ENCODE measurements at places on chromosomes 4 and X.

DNA sequence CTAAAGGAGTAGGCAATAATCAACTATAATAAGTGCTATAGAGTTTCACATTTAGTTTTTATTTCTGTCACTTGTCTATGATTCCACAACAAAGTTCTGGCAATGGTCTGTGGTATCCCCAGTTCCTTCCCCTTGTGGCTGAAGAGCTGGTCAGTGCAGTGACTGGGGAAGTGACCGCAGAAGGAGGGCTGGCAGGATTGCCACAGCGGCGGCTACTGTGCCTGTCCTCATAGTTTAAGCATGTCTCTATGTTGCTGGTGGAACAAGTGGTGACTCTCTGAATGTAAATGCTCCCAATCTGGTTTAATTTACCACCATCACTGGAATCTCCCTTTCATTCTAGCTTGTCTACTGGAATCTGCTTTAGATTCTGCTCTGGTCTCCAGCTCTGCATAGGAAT, 170.6 kb upstream of the GK2 start:
- H3K27me3 ChIP-seq = no peaks in the 10 kb centered on the region
- no peak for DNase-seq
- no peaks in the 10 kb centered on the region for H3K36me3 ChIP-seq
- H3K27ac ChIP-seq = no peak overlapping the region
- H3K4me1 ChIP-seq = no peaks in the 10 kb centered on the region

GRCh38 chrX:136694431-136695087, 46.6 kb downstream of the CD40LG start:
- no peaks in the 10 kb centered on the region for H3K27me3 ChIP-seq
- DNase-seq = no peak
- peak overlapping the region; percentile 6 for H3K27ac ChIP-seq
- no peak overlapping the region for H3K4me3 ChIP-seq
- H3K4me1 ChIP-seq = no peaks in the 10 kb centered on the region

DNA sequence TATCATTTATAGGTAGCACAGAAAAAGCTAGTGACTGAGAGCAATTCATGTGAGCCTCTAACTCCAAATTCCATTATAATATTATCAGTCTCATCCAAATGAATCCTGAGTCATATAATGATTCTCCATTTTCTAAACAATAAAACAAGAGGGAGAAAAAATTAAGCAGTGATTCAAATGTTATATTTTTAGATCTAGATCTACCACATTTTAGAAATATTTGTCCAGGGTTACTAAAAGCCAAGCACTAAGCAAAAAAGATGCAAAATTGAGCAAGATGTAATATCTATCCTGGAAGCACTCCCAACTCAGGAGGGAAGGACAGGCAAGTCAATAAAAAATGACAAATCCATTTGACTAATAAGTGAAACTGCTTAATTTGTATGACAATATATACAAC, 172.8 kb downstream of the FBXW7 start:
- no peak overlapping the region for H3K4me3 ChIP-seq
- no peaks in the 10 kb centered on the region for H3K36me3 ChIP-seq
- no peak for DNase-seq
- H3K4me1 ChIP-seq = no peaks in the 10 kb centered on the region
- H3K27me3 ChIP-seq = no peaks in the 10 kb centered on the region

GRCh38 chrX:118520216-118521206, 24.9 kb downstream of the DOCK11 start:
- no peak overlapping the region for H3K27ac ChIP-seq
- H3K4me3 ChIP-seq = no peak overlapping the region
- H3K27me3 ChIP-seq = no peaks in the 10 kb centered on the region
- DNase-seq = no peak
- H3K4me1 ChIP-seq = no peaks in the 10 kb centered on the region

GRCh38 chrX:318739-319578, at the start of gene GTPBP6:
GTPBP6 (minus strand) TSS chrX:318796; CDS start chrX:318787, 9 bp downstream.
- no peaks in the 10 kb centered on the region for H3K27me3 ChIP-seq
- H3K4me1 ChIP-seq = peaks cover 15% of the 10 kb centered on the region
- DNase-seq = peak; percentile 100
- peak within 1 kb of the TSS; percentile 90 for H3K4me3 ChIP-seq
- peak within 1 kb of the TSS; percentile 98 for H3K27ac ChIP-seq
- no peaks in the 10 kb centered on the region for H3K36me3 ChIP-seq

GRCh38 chrX:134636851-134637250, 21.4 kb downstream of the PLAC1 start:
- DNase-seq = no peak
- H3K4me1 ChIP-seq = no peaks in the 10 kb centered on the region
- no peaks in the 10 kb centered on the region for H3K36me3 ChIP-seq
- H3K27me3 ChIP-seq = peaks cover 7% of the 10 kb centered on the region
- H3K27ac ChIP-seq = no peak overlapping the region

DNA sequence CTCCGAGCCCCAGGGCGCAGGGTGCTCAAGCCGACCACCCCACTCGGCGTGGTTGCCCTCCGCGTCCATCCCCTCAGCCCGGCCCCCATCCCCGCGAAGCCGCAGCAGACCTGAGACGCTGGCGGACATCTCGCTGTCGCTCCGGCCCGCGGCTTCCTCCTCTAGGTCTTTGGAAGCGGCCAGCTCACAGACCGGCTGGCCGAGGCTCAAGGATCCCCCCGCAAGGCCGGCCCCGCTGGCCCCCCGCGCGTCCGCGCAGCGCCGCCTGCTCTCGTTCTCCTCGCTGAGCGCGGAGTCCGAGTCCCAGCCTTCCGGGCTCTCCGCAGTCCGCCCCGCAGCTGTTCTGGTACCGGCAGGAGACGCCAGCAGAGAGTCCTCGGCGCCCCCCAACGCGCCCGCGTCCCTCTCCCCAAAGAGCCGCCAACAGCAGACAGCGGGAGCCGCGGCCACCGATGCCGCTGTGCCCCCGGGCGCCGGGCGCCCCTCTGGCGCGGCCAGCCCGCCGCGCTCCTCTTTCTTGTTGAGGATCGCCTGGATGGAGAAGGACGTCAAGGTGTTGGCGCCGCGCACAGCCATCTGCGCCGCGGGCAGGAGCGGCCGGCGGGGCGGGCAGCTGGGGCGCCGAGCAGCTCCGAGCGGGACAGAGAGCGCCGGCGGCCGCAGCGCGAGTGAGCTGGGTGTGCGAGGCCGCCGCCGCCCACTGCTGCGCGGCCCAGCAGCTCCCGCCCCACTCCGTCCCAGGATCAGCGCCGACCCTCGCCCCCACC, at the start of gene NKX3-2:
NKX3-2 (minus strand) TSS at position 670 of the 767 bp plus-strand sequence; CDS start at position 576, 94 bp downstream.
- no peak within 1 kb of the TSS for H3K4me3 ChIP-seq
- no peaks in the 10 kb centered on the region for H3K4me1 ChIP-seq
- H3K36me3 ChIP-seq = no peaks in the 10 kb centered on the region

DNA sequence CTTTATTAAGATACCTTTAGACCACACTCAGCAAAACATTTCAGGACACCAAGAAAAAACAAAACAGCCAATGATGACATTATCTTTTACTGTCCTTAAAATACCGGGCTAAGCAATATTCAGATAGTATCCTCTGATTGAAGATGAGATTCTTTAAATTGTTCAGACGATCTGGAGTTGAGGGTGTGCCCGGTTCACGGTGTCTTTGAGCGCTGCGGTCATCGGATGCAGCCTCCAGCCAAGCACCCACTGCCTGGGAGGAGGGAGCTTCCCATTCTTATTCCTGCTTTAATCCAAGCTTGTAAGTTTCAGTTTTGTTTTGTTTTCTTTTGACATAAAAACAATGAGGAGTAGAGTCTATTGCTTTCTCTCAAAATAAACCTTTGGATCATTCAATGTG, 14.1 kb downstream of the FAM149A start:
- H3K36me3 ChIP-seq = no peaks in the 10 kb centered on the region
- no peaks in the 10 kb centered on the region for H3K4me1 ChIP-seq
- DNase-seq = no peak
- peak overlapping the region; percentile 11 for H3K4me3 ChIP-seq
- no peaks in the 10 kb centered on the region for H3K27me3 ChIP-seq

Measured in adrenal gland (tissue), 19 donors.